Trophoblast cell (in vitro differentiated cells and primary cell): ENCODE measurements at places on chromosomes 7 and 10.

DNA sequence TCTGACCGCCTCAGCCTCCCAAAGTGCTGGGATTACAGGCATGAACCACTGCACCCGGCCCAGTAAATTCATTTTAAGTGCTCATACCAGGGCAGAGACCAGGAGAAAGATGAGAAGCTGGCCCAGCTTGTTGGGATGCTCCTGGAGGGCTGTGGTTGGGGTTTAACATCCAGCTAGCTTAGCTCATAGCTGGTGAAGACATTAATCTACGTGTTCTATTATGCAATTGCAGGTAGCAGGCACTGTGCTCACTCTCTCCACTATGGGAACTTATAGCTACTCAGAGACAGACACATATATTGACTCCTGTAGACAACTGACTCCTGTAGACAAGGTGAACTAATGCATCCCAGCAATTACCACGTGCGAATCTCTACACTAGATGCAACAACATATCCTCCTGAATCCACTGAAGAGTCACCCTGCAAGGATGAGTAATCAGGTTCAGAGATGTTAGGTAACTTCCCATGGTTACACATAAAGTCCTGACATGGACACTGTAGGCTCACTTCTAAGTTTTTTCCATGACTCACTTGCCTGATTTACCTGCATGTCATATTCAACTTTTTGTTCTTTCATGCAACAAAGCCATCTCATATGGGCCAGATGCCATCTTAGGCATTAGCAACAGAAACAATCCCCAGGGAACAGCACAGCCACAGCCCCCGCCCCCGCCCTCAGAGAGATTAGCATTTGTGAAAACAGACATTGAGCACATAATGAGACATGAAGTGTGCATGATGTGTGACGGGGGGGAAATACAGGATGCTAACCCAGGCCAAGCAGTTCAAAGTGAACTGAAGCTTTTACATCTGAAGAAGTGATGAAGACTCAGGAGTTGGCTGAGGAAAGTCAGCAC, 37.2 kb downstream of the ERLIN1 start:
- H3K27me3 ChIP-seq = no peaks in the 10 kb centered on the region
- H3K36me3 ChIP-seq = peaks cover 2% of the 10 kb centered on the region
- H3K27ac ChIP-seq = no peak overlapping the region
- H3K4me1 ChIP-seq = no peaks in the 10 kb centered on the region
- no peak overlapping the region for H3K4me3 ChIP-seq

DNA sequence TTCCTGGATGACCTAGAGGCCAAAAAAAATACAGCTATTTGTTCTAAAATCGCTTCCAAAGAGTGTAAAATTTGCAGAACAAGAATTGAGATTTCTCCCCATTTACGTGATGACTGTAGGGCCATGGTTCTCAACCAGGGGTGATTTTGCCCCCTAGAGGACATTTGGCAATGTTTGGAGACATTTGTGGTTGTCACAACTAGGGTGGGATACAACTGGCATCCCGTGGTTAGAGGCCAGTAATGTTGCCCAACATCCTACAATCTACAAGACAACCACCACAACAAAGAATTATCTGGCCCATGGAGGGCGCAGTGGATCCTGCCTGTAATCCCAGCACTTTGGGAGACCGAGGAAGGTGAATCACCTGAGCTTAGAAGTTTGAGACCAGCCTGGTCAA, 22.8 kb upstream of the MALSU1 start:
- no peak overlapping the region for H3K4me3 ChIP-seq
- no peaks in the 10 kb centered on the region for H3K36me3 ChIP-seq
- H3K4me1 ChIP-seq = no peaks in the 10 kb centered on the region
- no peak overlapping the region for H3K27ac ChIP-seq

- DNase-seq = peak; percentile 26
- no peaks in the 10 kb centered on the region for H3K36me3 ChIP-seq
- H3K27me3 ChIP-seq = no peaks in the 10 kb centered on the region
- no peak overlapping the region for H3K4me3 ChIP-seq
- no peak overlapping the region for H3K27ac ChIP-seq
Measured at GRCh38 chr10:114876602-114877300, 55.2 kb downstream of the FHIP2A start.

- H3K36me3 ChIP-seq = no peaks in the 10 kb centered on the region
- no peaks in the 10 kb centered on the region for H3K27me3 ChIP-seq
- no peak overlapping the region for H3K27ac ChIP-seq
Measured at GRCh38 chr7:37186753-37187152, 261.9 kb downstream of the ELMO1 start.

DNA sequence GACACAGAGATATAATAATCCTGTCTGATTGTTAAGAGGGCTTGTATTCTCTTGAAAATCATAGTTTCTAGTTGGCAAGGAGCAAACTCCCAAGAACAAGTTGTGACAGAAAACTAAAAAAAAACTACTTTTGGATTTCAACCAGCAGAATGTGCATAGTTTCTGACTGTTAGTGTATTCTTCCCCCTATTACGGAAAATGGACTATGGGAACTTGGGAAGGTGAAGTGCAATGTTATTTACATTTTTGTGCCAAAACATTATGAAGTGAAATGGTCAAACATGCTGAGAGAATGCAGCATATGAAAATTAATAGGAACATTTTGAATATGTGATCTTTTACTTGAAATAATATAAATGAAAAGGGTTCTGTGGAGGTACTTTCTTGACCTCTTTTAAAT, 660.8 kb downstream of the SUGCT start:
- no peak overlapping the region for H3K4me3 ChIP-seq
- no peak for DNase-seq
- H3K27me3 ChIP-seq = no peaks in the 10 kb centered on the region

- H3K27ac ChIP-seq = no peak overlapping the region
- no peaks in the 10 kb centered on the region for H3K4me1 ChIP-seq
- H3K4me3 ChIP-seq = no peak overlapping the region
Measured at GRCh38 chr10:90302758-90303481, 554.9 kb downstream of the HTR7 start.

GRCh38 chr10:87837445-87837844, 19.4 kb upstream of the ATAD1 start:
- H3K4me1 ChIP-seq = no peaks in the 10 kb centered on the region
- H3K27ac ChIP-seq = no peak overlapping the region
- no peak for DNase-seq
- H3K36me3 ChIP-seq = no peaks in the 10 kb centered on the region

GRCh38 chr7:156558198-156558597, 82.4 kb upstream of the RNF32 start:
- H3K27ac ChIP-seq = no peak overlapping the region
- H3K36me3 ChIP-seq = no peaks in the 10 kb centered on the region
- DNase-seq = peak; percentile 14
- H3K4me1 ChIP-seq = no peaks in the 10 kb centered on the region
- H3K4me3 ChIP-seq = no peak overlapping the region
